ENCODE measurements at places on chromosomes 6 and 20.

DNA sequence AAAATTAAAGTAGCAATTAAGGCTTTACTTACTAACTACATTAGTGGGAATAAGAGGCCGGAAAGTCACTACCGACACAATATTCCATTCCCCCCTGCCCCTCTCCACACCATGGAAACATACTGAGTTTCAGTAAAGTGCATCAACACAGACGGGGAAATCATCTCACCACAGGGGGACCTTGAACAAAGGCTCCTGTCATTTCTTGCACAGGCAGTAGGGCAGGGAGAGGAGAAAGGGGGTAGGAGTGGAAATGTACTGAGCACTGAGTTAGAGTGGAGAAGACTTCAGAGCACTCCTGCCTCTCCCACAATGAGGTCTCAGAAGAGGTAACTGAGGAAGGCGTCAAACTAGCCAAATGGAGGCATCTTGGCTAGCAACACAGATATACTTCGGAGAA is 1426.9 kb upstream of the EYS start:
- DNase-seq, result no peak

GRCh38 chr20:54153041-54153327 is 20.8 kb downstream of the CYP24A1 start:
- no peak for DNase-seq

GRCh38 chr20:48217190-48217589 is 431.9 kb upstream of the SULF2 start:
- DNase-seq, result no peak

DNA sequence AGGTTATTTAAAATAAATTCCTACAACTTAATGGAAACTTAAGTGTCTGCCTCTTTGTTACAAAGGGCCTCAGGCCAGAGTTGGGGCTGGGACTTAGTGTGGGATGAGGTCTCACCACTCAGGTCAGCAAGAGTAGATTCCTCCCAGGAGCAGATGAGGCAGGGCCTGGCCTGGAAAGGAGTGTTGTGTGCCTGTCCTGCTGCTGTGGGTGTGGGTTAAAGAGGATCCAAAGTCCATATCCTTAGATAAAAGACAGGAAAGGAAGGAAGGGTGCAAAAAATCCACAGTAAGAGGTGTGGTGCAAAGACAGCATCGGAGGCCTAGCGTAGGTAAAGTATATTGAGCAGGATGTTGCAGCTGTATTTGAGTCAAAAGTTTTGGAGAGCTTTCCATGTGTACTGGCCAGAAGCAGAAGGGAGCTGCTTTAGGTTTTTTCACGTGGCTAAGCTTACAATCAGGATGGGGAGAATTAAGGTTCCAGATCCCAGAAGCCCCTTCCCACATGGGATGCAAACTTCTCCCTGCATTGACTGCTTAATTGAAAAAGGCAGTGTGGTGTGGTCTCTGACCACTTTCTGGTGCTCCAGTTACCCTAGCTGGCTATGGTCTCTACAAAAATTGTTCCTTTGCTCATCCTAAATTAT is 12.8 kb upstream of the PLCG1 start:
- DNase-seq, result no peak
